ENCODE measurements at places on chromosomes 12 and 14. TPM values are rescaled to one million over a fixed set of nuclear protein-coding genes. Genes with fewer than 3 reads are reported as not detected.
A peak's percentile ranks its signal among the peaks of the same experiment; 100 is the strongest.

GRCh38 chr12:28966046-28966780, 182.9 kb upstream of the FAR2 start:
- no peaks in the 10 kb centered on the region for H3K27me3 ChIP-seq
- no peak overlapping the region for H3K4me3 ChIP-seq
- no peak overlapping the region for H3K27ac ChIP-seq
- no peaks in the 10 kb centered on the region for H3K4me1 ChIP-seq
- H3K36me3 ChIP-seq = no peaks in the 10 kb centered on the region
- no peak for DNase-seq

- H3K36me3 ChIP-seq = no peaks in the 10 kb centered on the region
- peak; percentile 84 for DNase-seq
- H3K27ac ChIP-seq = peak overlapping the region; percentile 71
- peaks cover 24% of the 10 kb centered on the region for H3K4me1 ChIP-seq
- H3K4me3 ChIP-seq = no peak overlapping the region
- H3K27me3 ChIP-seq = no peaks in the 10 kb centered on the region
Measured at GRCh38 chr14:76767681-76768656, 6.7 kb downstream of the VASH1 start.

- H3K36me3 ChIP-seq = no peaks in the 10 kb centered on the region
- H3K4me1 ChIP-seq = peaks cover 9% of the 10 kb centered on the region
- DNase-seq = no peak
- H3K27ac ChIP-seq = no peak overlapping the region
- H3K27me3 ChIP-seq = no peaks in the 10 kb centered on the region
Measured at GRCh38 chr12:94173660-94174265, 25.4 kb downstream of the PLXNC1 start.

- H3K27me3 ChIP-seq = no peaks in the 10 kb centered on the region
- H3K36me3 ChIP-seq = no peaks in the 10 kb centered on the region
- peaks cover 18% of the 10 kb centered on the region for H3K4me1 ChIP-seq
Measured at GRCh38 chr12:67444542-67444941, 175.4 kb downstream of the CAND1 start.

- H3K4me3 ChIP-seq = no peak overlapping the region
- DNase-seq = no peak
- peaks cover 79% of the 10 kb centered on the region for H3K36me3 ChIP-seq
- no peaks in the 10 kb centered on the region for H3K4me1 ChIP-seq
- H3K27ac ChIP-seq = no peak overlapping the region
Measured at GRCh38 chr12:117148642-117149041, 41.6 kb downstream of the FBXO21 start.

DNA sequence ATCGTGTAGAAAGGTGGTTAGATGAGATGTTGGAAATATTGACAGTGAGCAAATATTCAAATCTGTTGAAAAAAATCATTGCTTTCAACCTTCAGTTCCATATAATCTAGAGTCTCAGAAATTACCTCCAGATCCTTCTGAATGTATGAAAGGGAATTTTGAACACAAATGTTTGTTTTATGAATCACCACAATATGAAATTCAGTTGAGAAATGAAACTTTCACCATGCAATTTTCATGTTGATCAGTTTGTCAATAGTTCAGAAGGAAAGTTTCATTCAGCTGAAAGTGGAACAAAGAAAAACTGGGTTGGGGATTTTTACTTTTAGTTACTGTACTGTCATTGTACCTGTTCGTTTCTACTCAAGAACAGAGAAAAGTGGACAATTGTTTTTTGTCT, 953.6 kb downstream of the SLC6A15 start:
- DNase-seq = no peak
- H3K27me3 ChIP-seq = no peaks in the 10 kb centered on the region
- H3K4me3 ChIP-seq = no peak overlapping the region
- no peaks in the 10 kb centered on the region for H3K4me1 ChIP-seq
- H3K27ac ChIP-seq = no peak overlapping the region
- H3K36me3 ChIP-seq = no peaks in the 10 kb centered on the region

DNA sequence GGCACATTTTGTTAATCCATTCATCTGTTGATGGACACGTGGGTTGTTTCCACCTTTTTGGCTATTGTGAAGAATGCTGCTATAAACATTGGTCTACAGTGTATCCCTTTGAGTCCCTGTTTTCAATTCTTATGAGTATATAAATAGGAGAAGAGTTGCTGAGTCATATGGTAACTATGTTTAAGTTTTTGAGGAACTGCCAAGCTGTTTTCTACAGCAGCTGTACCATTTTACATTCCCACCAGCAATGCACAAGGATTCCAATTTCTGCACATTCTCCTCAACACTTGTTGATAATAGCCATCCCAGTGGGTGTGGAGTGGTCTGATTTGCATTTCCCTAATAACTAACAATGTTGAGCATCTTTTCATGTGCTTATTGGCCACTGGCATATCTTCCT, 6.9 kb upstream of the SVOP start:
- H3K27me3 ChIP-seq = peaks cover 11% of the 10 kb centered on the region
- no peak overlapping the region for H3K27ac ChIP-seq
- DNase-seq = no peak
- no peak overlapping the region for H3K4me3 ChIP-seq

GRCh38 chr14:96136371-96137005, 68.2 kb upstream of the BDKRB2 start:
- no peak for DNase-seq
- no peaks in the 10 kb centered on the region for H3K36me3 ChIP-seq
- H3K27me3 ChIP-seq = peaks cover 6% of the 10 kb centered on the region
- no peaks in the 10 kb centered on the region for H3K4me1 ChIP-seq

GRCh38 chr12:15910468-15910863, 666 bp upstream of the DERA start:
- peak overlapping the region; percentile 75 for H3K4me3 ChIP-seq
- no peaks in the 10 kb centered on the region for H3K36me3 ChIP-seq
- DNase-seq = no peak
- no peaks in the 10 kb centered on the region for H3K27me3 ChIP-seq
- H3K27ac ChIP-seq = no peak overlapping the region

- H3K27me3 ChIP-seq = peaks cover 15% of the 10 kb centered on the region
- no peak for DNase-seq
- H3K27ac ChIP-seq = no peak overlapping the region
- no peak overlapping the region for H3K4me3 ChIP-seq
Measured at GRCh38 chr14:75285331-75285730, 6.7 kb downstream of the FOS start.

DNA sequence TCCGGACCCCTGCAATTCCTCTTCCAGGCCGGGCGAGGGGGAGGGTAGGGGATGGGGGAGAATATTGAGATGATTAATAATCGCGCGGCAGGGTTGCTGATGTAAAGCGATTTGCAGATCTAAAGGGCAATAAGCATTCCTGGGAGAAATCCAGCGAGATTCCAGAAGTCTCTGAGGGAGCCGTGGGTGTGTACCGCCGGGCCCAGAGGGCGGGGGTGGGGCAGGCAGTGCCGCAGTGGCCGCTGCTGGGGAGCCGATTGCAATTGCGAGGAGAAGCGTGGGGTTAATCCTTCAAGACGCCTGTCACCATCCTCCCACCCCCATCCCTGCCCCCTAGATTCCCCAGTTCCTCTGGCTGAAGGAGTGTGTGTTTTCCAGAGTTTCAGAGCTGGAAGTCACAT, 16.4 kb downstream of the FOS start:
- peak overlapping the region; percentile 78 for H3K4me3 ChIP-seq

GRCh38 chr12:107400686-107401447, 284.7 kb upstream of the PWP1 start:
- no peak overlapping the region for H3K27ac ChIP-seq
- no peak for DNase-seq
- H3K4me1 ChIP-seq = no peaks in the 10 kb centered on the region
- H3K27me3 ChIP-seq = no peaks in the 10 kb centered on the region
- no peaks in the 10 kb centered on the region for H3K36me3 ChIP-seq
- no peak overlapping the region for H3K4me3 ChIP-seq

DNA sequence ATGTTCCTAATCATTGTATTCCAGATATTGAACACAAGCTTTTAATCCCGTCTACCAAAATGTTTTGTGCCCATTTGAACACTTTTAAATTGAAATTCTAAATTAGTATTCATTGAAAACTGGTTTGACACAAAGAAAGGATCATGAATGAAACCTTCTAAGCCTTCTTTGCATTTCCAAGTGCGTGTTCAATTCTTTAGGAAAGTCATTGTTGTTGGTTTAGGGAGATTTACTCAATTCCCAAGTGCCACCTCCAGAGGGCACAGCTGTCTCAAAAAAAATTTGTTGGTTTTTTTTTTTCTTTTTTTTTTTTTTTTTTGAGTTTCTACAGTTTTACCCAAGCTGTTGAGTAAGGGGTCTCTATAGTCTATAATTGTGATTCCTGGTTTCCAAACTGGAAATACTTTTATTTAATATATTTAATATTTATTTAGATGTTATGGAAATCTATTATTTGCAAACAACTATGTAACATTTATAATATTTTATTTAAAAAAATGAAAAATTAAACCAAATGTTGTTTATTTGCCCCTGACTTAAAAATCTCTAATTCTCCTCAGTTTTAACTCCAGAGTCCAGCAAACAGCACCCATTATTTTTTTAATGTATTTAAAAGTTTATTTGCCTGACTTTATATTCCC, 79.9 kb downstream of the NEDD1 start:
- no peak overlapping the region for H3K27ac ChIP-seq
- H3K4me1 ChIP-seq = peaks cover 11% of the 10 kb centered on the region
- peak; percentile 3 for DNase-seq

- H3K27me3 ChIP-seq = no peaks in the 10 kb centered on the region
- H3K4me3 ChIP-seq = no peak overlapping the region
- no peaks in the 10 kb centered on the region for H3K36me3 ChIP-seq
Measured at GRCh38 chr14:57502586-57503254, 9.1 kb upstream of the CCDC198 start.

- H3K4me3 ChIP-seq = no peak overlapping the region
- no peak for DNase-seq
Measured at GRCh38 chr12:39144613-39145061, 239.2 kb upstream of the CPNE8 start.

DNA sequence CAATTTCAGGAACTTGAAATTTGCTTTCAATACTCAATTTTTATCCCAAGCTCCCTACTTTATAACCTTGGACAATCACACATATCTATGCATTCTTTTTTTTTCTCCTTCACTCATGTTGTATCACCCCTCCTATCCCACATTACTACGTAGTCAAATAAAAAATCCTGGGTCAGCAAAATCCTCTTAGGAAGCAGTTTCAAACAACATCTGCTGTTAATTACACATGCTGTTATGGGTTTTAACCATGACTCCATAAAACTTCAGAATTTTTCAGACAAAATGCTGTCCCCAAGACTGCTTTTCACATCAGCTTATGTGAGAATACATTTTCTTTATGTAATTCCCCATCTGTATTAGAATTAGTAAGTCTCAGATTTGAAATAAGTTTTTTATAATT, 61.7 kb downstream of the LRFN5 start:
- no peaks in the 10 kb centered on the region for H3K4me1 ChIP-seq
- H3K27me3 ChIP-seq = no peaks in the 10 kb centered on the region
- H3K4me3 ChIP-seq = no peak overlapping the region
- H3K36me3 ChIP-seq = no peaks in the 10 kb centered on the region
- no peak overlapping the region for H3K27ac ChIP-seq

DNA sequence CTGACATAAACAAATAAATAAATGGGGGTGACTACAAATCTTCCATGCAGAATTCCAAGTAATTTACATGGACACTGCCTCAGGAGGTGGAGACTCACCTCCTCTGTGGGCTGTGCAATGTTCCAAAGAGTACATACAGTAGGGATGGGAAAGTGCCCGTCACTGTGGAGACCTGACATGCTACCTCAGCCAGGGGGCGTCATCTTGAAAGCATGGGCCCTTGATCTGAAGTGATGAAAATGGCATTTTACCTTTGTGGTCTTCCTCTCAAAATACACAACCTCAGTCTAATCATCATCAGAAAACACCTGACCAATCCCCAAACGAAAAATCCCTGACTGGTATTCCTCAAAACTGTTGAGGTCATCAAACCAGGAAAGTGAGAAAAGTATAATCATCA, 48.4 kb downstream of the ANAPC7 start:
- H3K27me3 ChIP-seq = no peaks in the 10 kb centered on the region
- no peaks in the 10 kb centered on the region for H3K36me3 ChIP-seq
- peaks cover 3% of the 10 kb centered on the region for H3K4me1 ChIP-seq
- no peak for DNase-seq
- H3K4me3 ChIP-seq = no peak overlapping the region

GRCh38 chr14:21703357-21704326, 30.0 kb upstream of the OR4E1 start:
- H3K27me3 ChIP-seq = no peaks in the 10 kb centered on the region
- DNase-seq = peak; percentile 29
- no peak overlapping the region for H3K27ac ChIP-seq
- no peaks in the 10 kb centered on the region for H3K36me3 ChIP-seq
- peaks cover 10% of the 10 kb centered on the region for H3K4me1 ChIP-seq

DNA sequence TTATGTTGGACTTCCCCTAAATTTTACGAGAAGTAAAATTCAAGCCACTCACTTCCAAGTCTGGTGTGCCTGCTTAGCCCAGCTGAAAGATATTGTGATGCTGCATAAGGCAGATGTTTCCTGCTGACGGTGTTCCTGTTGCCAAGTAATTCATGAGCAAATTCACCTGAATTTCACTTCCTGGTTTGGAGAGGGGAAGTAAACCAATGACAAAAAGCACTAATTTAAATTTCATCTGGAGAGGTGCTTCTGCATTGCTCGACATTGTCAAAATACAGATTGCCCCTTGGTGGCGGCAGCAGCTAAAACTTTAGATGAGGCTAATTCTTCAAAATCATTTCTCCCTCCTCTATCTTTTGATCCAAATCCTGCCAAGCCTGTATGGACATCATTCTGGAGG, 281.1 kb downstream of the AACS start:
- H3K36me3 ChIP-seq = no peaks in the 10 kb centered on the region
- H3K4me3 ChIP-seq = no peak overlapping the region
- H3K27ac ChIP-seq = no peak overlapping the region
- no peaks in the 10 kb centered on the region for H3K4me1 ChIP-seq

- no peak for DNase-seq
- no peaks in the 10 kb centered on the region for H3K27me3 ChIP-seq
- no peak overlapping the region for H3K27ac ChIP-seq
- no peak overlapping the region for H3K4me3 ChIP-seq
- no peaks in the 10 kb centered on the region for H3K36me3 ChIP-seq
Measured at GRCh38 chr12:30181334-30181733, 397.6 kb upstream of the TMTC1 start.

PDE3A gene
- total RNA-seq = 0.30 TPM

DDX23 gene
- total RNA-seq = 96.3 TPM

CDCA4 gene
- 16.5 TPM for total RNA-seq

GSG1 gene
- total RNA-seq = not detected

TMEM179 gene
- total RNA-seq = not detected

FOXG1 gene
- not detected for total RNA-seq

PDE6H gene
- not detected for total RNA-seq

LRRC10 gene
- total RNA-seq = not detected

ABCB9 gene
- total RNA-seq = 5.3 TPM

FLVCR2 gene
- 5.4 TPM for total RNA-seq

KIF5A gene
- total RNA-seq = 0.72 TPM

TAS2R20 gene
- total RNA-seq = 2.2 TPM

RNASE7 gene
- total RNA-seq = not detected

DPPA3 gene
- total RNA-seq = not detected

HOXC12 gene
- total RNA-seq = not detected

MANSC4 gene
- total RNA-seq = not detected
